Cerebellar cortex (tissue), 1 donor: ENCODE measurements at places on chromosomes 1 and 21.

GRCh38 chr1:89686520-89686919, 53.6 kb downstream of the LRRC8C start:
- DNase-seq = no peak

DNA sequence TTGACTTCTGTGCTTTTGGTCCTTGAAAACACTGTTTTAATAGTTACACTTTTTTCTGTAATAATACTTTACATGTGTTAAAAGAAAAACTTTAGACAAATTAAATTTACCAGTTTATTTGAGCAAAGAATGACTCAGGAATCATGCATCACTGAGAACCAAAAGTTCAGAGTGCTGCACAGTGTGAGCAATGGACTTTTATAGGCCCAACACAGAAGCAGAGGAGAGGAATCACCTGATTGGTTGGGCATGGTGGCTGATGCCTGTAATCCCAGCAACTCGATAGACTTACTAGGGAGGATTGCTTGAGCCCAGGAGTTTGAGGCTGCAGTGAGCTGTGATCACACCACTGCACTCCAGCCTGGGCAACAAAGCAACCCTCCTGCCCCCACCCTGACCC, 29.3 kb downstream of the ZNF648 start:
- DNase-seq = no peak

- DNase-seq = no peak
These were observed 498.3 kb downstream of the ADGRL2 start for GRCh38 chr1:82299056-82299455.

GRCh38 chr1:117473063-117473462, 105.8 kb downstream of the MAN1A2 start:
- no peak for DNase-seq

GRCh38 chr1:226733304-226733703, 5.8 kb downstream of the ITPKB start:
- no peak for DNase-seq

GRCh38 chr1:17597651-17598050, 58.2 kb downstream of the ARHGEF10L start:
- DNase-seq = no peak

GRCh38 chr1:241411776-241412338, 54.9 kb upstream of the RGS7 start:
- no peak for DNase-seq

- DNase-seq = no peak
These were observed 16.1 kb downstream of the USP1 start for GRCh38 chr1:62452951-62453350.

DNA sequence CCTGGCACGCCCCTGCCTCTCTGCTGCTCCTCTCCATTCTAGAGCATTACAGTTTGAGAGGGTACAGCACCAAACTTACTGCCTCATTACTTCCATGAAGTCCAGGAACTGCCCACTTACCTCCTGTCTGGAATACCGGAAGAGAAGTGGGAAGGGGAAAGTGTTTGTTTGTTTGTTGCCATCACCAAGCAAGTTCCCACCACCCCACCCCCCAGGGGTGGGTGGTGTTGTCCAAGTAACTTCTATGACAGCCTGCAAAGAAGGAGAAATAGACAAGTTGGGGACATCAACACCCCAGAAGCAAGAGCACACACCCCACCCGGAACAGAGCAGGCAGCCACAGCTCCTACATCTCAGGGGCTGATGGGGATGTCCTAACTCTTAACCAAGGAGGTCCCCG, 18.0 kb downstream of the OPTC start:
- no peak for DNase-seq
